CD8-positive, alpha-beta T cell (primary cell): ENCODE measurements at places on chromosomes 2 and 18. TPM values are rescaled to one million over a fixed set of nuclear protein-coding genes. Genes with fewer than 3 reads are reported as not detected.

DNA sequence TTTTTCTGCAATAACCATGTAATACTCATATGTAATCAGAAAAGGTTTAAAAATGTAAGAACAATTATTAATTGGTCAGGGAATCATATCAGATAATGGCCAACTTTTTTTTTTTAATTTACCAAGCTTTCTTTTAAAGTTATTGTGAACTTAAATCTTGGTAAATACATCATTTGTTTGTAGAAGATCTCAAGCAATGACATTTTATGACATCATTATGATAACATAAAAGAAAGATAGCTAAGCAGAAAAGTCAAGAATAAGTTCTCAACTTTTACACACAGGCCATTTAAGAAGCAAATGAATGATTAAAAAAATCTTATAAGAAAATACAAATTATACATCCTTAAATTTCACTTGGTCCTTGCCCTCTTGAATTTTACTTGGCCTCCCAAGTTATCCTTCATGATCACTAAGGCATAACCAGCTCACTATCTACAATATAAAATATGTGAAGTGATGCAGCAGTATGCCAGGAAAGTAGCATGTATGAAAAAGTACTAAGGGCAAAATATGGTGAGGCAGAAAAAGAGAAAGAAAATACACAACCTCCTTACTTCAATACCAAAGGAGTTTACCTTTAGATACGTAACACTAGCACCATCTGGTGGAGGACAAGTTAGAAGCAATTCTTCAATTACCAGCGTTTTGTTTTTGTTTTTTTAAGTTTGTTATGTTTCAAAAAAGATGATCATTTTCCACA, 116.6 kb downstream of the SRBD1 start:
- DNase-seq, result no peak

The CEBPZ gene
- total RNA-seq, result 132 TPM

The AKAIN1 gene
- total RNA-seq, result not detected

The UGT1A10 gene
- total RNA-seq, result not detected

The SULT1C2 gene
- total RNA-seq, result not detected

DNA sequence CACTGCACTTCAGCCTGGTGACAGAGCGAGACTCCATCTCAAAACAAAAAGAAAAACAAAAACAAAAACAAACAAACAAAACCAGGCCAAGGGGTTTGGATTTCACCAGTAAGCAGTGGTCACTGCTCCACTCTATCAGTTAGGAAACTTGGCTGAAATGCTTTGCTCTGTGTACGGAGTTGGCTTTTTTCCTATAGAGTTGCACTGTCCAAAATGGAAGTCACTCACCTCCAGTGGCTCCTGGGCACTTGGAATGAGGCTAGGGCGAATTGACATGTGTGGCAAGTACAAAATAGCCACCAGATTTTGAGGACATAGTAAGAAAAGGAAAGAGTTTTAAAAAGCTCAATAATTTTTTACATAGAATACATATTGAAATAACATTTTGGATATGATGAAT, 228.7 kb downstream of the LOXHD1 start:
- DNase-seq, result no peak

The IL36RN gene
- not detected for total RNA-seq

DNA sequence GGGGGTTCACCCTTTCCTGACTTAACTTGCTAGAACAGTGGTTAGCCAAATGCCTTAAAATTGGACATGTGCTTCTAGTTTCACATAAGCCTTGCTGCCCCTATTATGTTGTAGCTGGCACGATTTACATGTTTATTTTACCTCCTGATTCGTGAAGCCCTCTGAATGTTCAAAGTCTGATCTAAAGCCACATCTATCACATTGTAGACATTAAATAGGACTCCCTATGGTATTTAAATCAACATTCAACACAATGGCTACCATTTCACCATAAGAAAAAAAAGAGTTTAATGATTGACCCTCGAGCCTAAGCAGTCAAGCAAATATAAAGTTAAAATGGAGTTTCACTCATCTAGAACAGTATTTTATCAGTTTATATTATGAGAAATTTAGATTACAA, 151.5 kb downstream of the GULP1 start:
- DNase-seq, result no peak

DNA sequence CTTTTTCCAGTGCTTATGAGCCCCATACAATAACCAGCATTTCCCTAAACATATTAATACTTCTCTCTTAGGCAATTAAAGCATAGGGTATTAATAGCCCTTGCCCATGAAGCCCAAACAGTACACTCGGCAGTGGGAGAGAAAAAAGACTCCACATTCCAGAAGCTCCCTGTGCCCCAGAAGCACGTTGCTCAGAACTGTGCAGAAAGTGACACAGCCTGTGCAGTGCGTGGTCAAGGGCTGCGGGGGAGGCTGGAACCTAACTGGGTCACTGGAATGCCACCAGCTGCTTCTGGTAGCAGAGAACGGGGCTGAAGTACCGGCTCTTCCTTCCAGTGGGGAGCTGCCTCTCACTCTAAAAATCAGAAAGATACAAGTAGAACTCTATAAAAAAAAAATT, 32.7 kb downstream of the EIPR1 start:
- DNase-seq, result no peak

The SUMO1 gene
- 86.1 TPM for total RNA-seq

The TTN gene
- 23.3 TPM for total RNA-seq

DNA sequence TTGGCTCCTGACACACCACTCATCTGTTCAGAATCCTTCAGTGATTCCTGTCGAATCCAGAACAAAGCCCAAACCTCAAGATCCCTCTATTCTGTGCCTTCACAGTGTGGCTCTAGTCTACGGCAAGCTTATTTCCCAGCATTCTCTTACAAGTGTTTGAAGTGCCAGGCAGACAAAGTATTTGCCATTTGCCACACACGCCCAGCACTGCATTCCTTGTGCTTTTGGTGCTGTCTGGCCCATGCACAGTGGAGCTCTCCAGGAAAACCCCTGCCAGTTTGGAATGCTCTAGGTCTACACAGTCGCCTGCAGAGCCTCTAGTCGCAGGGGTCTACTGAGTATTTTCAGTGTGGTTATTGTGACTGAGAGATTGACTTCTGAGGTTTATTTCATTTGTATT, 258.6 kb upstream of the RAB12 start:
- no peak for DNase-seq

GRCh38 chr2:221895366-221896121, 323.4 kb upstream of the EPHA4 start:
- DNase-seq, result no peak

GRCh38 chr2:86283411-86284030, 53.9 kb downstream of the REEP1 start:
- DNase-seq, result no peak

The FTCDNL1 gene
- 0.78 TPM for total RNA-seq

DNA sequence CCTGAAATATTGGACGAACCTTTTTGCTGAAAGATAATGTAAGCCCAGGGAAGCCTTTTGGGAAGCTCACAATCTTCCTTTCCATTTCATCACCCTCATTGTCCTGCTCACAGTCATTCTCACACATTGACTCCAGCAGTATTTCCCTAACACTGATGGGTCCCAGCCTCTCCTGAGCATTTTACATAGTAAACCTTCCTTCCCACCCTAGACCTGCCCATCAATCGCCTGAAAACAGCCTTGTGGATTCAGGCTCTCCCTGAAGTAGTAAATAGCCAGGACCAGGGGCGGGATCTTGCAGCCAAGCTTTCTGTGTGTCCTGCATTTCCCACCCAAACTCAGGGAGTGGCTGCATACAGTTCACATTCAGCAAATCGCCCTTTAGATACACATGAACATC, 149.9 kb downstream of the CYRIA start:
- DNase-seq, result no peak

The IMMT gene
- total RNA-seq, result 35.8 TPM

The TMEM37 gene
- not detected for total RNA-seq

DNA sequence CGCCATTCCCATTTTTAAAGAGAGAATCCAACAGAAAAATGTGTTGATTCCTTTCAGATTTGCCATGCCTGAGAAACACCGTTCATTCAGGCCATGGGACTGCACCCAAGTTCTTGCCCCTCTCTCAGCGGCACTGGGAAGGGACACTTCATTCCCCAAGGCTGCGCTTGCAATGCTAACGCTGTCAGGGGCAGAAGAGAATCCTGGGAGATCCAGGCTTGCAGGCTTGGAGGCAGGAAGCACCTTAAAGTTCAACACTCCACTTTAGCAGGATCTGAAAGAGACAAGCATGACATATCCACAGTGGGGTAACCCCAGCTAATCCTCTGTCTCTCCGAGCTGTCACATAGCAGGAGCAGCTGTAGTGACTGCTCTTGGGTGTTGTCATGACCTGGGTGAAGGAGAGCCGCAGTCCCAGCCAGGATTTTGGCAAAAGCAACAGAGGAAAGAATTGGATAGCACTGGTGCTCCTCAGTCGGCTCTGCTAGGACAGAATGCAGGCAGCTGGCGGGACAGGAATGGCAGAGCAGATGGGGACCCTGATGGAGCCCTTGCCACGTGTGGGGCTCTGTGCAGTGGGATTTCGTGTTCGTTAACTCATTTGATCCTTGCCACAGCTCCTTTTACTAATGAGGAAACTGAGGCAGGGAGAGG, 22.0 kb upstream of the ODC1 start:
- DNase-seq, result no peak

DNA sequence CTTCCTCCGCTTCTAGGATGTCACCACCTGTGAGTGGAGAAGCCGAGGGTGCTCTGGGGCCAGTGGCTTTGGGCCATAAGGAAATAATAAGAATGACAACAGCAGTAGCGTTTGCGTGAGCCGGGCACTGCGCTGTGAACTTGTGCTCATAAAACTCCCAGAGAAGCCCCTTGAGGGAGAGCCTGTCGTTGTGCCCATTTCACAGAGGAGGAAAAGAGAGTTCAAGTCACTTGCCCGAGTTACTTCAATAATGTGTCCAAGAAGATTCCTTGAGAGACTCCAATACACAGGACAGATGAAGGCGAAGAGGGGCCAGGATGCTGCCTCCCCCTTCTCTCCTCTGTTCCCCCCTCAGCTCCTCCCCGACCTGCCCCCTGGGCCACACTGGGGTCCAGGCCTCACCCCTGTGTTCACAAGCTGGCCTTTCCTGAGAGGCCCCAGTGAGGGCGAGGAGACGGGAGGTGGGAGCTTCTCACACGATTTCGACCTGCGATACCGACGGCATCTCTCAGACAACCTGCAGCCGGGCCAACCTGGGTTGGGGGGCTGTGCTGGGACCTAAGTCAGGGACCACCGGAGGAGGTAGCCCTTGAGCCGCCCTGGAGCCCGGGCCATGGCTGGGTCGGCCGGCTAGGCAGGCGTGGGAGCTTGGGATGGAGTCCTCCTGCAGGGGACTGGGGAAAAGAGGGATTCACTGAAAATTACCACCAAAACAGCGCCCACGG, 53.5 kb upstream of the UBE2F start:
- no peak for DNase-seq

- no peak for DNase-seq
These were observed 306.0 kb upstream of the RAB12 start for GRCh38 chr18:8303151-8303755.

The PJVK gene
- 2.9 TPM for total RNA-seq
